ENCODE measurements at places on chromosomes 13 and 19.

- DNase-seq = no peak
Observed at GRCh38 chr19:45729800-45730290, 851 bp downstream of the FBXO46 start.

- DNase-seq = no peak
Observed at GRCh38 chr19:367963-368629, 23.5 kb upstream of the MIER2 start.

DNA sequence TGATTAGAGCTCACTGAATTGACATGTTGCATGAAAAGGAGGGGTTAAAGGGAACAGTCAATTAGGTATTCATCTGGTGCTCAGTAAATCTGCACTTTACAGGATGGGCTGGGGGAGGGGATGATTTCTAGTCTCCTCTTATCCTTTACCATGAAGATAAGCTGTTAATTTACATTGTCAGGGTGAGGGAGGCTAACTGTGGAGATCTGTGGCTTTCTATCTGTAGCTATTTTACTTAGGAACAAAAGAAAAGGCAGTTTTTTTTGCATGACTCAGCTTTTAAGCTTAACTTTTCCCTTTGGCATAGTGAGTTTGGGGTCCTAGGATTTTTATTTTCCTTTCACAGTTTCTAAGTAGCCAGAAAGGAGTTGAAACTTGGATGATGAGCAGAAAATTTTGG lies 253.3 kb downstream of the LMO7 start:
- no peak for DNase-seq

- DNase-seq = no peak
Observed at GRCh38 chr13:22114630-22115311, 443.9 kb downstream of the FGF9 start.

GRCh38 chr13:91001371-91001770 lies 346.1 kb upstream of the MIR17HG start:
- DNase-seq = no peak

Measured in NCI-H526 treated with DMSO at 0.1 percent for 48 hours (cell line).